ENCODE measurements at places on chromosomes 1 and 21.

DNA sequence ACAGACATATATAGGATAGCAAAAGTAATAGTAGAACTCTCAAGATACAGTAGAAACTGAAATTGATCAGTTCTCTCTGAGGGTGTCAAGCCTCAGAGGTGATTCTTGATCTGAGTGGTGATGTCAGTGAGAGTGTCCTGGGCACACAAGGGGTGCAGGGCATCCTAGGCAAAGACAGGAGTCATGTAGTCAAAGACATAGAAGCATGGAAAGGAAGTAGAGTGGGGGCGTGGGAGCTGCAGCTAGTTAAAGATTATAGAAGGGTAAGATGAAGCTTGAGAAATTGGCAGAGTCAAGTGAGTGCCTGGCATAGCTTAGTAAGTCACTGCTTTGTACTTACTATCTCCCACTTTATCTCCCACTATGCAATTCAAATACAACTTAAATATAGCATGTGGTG lies 22.8 kb downstream of the CDC7 start:
- DNase-seq, result no peak

GRCh38 chr1:161115132-161115711 lies 2.6 kb downstream of the PFDN2 start:
- DNase-seq, result no peak

DNA sequence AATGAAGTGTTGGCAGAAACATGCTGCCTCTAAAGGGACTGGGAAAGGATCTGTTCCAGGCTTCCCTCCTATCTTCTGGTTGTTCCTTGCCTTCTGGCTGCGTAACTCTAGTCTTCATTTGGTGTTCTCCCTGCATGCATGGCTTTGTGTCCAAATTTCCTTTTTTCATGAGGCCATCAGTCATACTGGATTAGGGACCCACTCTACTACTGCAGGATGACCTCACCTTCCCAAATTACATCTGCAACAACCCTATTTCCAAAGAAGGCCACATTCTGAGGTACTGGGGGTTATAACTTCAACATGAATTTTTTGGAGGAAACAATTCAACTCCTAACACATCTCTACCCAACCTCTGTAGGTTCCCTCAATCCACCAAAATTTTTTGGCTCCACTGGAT lies 26.3 kb downstream of the MR1 start:
- DNase-seq, result no peak

GRCh38 chr1:42439940-42440339 lies 15.9 kb downstream of the ZMYND12 start:
- no peak for DNase-seq

Data from WTC11 (cell line).